Activated CD8-positive, alpha-beta memory T cell treated with anti-CD3 and anti-CD28 coated beads for 1 hour (primary cell): ENCODE measurements at places on chromosomes 7 and 10.

- no peak for DNase-seq
Observed at GRCh38 chr7:17298840-17299482, 509 bp downstream of the AHR start.

- DNase-seq, result no peak
Observed at GRCh38 chr7:69871886-69872569, 273.8 kb downstream of the AUTS2 start.

DNA sequence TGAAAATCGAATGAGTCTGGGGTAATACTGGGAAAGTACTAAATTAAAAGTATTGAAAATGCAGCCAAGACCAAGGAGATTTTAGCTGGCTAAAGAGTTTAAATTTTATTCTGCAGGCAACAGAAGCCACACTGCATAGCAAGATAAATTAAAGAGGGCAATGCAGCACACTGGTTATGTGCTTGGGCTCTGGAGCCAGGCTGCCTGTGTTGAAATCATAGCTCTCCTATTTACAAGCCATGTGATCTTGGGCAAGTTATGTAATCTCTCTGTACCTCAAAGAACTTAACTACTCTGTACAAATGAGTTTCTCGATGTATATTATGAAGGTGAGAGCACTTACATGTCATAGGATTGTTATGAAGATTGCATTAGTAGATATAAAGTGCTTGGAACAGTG is 9.9 kb downstream of the SLC25A13 start:
- no peak for DNase-seq

DNA sequence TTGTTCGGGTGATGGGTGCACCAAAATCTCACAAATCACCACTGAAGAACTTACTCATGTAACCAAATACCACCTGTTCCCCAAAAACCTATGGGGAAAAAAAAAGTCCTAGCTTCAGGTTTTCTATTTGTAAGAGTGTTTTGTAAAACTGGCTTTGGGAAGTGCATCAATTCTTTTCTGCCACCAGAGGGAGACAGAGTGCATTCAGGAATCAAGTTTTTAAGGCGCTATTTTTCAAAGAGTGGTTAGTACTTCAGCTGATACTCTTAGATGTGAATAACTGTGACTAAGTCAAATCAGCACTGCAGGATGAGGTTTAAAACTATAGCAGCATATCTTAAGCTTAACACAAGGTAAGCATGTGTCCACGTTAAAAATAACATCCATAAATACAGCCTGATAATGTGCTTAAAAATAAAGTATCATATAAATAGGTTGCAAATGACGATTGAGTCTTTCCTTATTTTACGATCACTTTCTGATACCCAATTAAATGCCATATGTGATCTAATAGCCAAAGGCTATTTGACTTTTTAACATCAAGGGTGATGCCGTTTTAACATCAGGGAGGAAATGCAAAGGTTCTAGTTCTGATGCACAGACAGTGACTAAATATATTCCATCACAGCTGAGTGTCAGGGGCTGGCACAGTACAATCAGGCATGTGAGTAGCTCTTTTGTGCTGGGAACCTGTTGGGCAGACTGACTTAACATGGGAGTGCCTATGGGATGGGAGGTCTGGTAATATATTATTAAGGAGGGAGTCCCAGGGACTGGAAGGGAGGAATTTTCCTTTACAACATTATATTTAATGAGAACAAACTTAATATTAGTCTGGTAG is 10.6 kb upstream of the LYZL2 start:
- DNase-seq, result no peak

DNA sequence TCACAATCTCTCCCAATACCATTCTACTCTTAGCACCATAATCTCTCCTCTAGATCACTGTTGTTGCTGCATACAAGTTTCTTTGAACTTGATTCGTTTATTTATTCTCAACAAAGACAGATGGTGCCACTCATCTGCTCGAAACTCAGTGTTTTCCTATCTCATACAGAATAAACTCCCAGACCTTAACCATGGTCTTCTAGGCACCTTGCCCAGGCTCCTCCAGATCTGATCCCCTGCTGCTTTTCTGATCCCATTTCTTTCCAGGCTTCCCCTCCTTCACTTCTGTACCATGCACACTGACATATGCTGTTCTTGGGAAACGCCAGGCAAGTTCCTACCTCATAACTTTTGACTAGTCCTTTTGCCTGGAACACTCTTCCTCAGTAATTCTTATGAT is 645.7 kb downstream of the DNAJB9 start:
- no peak for DNase-seq

GRCh38 chr10:100998183-100998990 is 1.2 kb upstream of the LZTS2 start:
- DNase-seq, result no peak
